ENCODE measurements at places on chromosomes 7 and 10.

- DNase-seq = no peak
Observed at GRCh38 chr10:33698033-33698432, 363.6 kb upstream of the NRP1 start.

DNA sequence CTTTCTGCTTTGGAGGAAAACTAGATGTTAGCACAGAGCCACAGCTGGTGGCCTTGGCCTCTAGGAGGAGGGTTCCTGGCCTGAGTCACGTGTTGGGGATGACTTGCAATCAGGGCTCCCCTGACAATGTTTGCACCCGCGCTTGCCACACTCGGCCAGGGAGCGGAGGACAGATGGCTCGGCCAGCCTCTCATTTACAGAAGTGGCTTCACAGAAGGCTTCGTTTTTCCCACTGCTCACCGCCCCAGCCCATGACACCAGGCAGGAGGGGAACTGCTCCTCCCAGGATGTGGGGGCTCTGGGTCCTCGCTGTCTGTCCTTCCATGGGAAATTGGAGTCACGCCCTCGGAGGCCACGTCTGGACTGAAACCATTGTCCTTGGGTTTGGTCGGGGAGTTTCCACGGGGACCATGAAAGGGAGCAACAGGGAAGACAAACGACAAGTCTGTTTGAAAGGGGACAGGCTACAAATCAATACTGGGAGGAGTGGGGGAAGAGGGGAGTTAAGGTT lies 49.6 kb upstream of the UBE3C start:
- no peak for DNase-seq

DNA sequence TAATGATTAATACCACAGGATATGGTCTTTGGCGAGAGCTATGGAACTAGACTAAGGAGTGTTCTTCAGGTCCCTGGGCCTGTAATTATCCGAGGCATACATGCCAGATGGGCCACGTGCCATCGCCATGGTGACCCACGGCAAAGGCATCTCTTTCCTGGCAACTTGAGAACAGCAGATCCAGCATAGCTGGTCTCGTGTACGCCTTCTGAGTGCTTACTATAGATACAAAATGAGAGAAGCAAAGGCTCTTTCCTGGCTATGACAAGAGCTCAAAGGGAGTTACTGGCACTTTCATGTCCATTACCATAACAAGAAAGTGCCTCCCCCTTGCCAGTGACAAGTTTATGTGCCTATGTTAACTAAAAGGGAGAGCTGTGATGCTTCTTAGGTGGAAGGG lies 26.0 kb upstream of the GLI3 start:
- DNase-seq = no peak

DNA sequence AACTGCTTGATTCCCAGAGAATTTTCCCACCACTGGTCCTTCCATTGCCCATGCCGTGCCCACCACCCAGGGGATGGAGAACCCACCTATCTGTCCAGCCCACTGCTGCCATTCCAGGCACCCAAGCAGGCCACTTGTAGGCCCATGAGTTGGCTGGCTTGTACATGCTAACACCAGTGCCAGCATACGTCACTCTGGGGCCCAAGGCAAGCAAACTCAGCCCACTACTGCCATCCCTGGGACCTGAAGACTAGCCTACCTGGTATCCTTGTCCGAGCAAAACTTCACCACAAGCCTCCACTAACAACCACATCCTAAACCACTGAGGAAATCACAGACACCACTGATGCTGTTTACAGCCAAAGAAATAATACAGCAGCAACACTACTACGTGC lies 44.7 kb upstream of the CDK6 start:
- DNase-seq = no peak

DNA sequence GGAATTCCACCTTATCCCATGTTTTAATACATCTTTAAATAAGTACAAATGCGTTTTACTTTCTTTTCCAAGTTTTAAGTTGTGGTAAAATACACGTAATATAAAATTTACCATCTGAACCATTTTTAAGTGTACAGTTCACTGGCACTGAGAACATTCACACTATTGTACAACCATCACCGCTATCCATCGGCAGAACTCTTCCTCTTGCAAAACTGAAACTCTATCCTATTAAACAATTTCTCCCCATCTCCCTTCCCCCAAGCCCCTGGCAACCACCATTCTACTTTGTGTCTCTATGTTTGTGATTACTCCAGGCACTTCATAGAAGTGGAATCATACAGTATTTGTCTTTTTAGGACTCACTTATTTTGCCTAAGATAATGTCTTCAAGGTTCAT lies 33.8 kb downstream of the HIP1 start:
- no peak for DNase-seq

- no peak for DNase-seq
Observed at GRCh38 chr7:155811895-155812761, at the start of gene SHH. Gene SHH, minus strand, starts transcription at chr7:155812463. Its CDS starts 341 bp downstream, at chr7:155812122.

- DNase-seq = no peak
Observed at GRCh38 chr10:87053577-87054181, 33.6 kb downstream of the FAM25A start.

DNA sequence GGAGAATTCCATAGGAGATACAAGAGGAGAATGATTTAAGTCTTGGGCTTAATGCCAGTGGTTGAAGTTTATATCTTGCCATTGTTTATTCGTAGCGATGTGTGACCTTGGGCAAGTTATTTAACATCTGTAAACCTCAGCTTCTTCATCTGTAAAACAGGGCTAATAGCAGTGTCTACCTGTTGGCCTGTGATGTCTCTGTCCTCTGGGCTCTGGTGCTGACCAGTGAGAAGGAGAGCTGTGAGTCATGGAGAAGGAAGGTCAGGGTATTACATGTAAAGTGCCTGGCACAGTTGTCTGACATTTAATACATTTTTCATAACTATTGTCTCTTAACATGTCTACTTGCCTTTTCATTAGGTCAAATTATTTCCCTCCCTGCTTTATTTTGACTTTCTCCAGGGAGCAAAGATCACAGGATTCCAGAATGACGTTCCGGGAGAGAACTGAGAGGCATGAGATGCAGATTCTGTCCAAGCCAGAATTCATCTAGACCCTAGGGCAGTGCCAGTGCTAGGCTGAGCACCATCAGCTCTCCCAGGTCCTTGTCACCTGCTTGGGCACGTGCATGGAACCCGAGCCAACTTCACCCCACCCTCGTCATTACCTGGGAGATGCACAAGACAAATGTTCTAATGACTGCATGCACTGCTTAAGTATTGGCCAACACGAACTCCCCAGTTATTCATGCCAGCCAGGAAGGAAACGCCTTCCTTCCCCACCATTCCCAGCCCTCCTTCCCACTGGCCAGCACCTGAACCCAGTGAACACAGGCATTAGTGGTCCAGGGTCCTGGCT lies 187.9 kb downstream of the DPY19L1 start:
- no peak for DNase-seq

DNA sequence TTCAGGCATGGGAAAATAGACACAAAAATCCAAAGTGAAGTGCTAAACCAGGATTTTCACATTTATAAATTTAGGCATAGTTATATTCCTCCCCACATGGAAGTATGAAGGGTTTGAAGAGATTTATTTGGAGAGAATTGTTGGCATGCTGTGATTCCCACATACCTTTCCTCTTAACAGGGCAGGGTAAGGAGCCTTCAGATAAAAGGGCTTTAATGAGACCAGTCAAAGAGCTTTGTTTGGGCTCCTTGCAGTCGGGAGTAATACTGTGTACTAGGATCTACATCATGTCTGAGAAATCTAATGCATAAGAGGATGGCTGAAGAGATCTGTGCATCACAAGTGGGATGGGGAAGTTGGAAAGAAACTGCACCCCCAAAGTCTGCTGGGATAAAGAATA lies 140.8 kb upstream of the PTN start:
- DNase-seq = no peak

- no peak for DNase-seq
Observed at GRCh38 chr7:51140199-51141164, 176.1 kb downstream of the COBL start.

- no peak for DNase-seq
Observed at GRCh38 chr10:86434656-86435055, 68.1 kb upstream of the GRID1 start.

DNA sequence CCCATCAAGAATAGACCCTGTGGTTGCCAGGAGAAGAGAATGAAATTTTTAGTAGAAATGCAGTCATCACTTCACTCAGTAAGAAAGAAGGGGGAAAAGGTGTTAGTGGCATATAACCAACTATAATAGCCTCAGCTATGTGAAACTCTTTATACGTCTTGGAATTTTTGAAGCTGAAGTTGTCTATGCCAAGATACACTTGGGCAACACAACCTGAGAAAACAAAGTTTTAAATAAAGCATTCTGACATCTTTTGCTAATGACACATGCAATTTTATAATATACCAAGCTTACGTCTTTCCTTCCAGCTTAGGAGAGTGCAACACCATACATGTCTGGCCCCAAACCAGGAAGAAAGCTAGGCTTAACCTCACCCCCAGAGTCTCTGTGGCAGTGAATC lies 40.8 kb upstream of the ZNF438 start:
- no peak for DNase-seq

GRCh38 chr10:17805330-17805729 lies 3.8 kb upstream of the MRC1 start:
- DNase-seq = no peak

DNA sequence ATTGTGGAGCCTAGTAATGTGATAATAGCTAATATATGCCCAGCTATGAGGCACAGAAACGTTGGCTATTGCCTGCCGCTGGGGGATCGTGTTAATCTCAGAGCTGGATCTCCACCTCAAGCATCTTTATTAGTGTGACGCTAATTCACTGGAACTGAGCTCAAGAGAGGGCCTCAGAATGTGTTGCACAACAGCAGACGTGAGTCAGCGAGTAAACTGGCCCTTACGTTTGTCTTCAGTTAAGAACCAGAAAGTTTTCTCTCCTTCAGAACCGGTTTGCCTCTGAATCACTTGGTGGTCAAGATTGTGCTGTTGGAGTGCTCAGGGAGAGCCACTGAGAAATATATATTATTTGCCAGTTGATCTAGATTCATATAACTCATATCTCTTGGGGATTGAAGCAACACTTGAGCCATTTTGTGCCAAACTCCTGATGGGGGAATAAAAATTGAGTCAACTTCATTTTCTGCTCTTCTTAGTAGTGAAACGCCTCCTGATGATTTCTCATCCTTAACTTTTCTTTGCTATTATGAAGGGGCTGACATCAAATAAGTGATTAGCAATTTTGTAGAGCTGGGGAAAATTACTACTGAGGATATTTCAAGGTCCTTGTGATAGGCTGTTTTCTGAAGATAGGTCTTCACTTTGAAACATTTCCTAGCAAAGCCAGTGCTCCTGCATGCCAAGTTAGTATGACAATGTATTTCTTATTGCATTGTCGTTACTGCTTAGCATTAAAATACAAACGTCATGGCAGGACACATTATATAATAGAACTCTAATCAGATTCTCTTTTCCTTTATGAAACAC lies 22.3 kb downstream of the BZW2 start:
- no peak for DNase-seq

- no peak for DNase-seq
Observed at GRCh38 chr7:83204715-83205114, 42.0 kb upstream of the PCLO start.

DNA sequence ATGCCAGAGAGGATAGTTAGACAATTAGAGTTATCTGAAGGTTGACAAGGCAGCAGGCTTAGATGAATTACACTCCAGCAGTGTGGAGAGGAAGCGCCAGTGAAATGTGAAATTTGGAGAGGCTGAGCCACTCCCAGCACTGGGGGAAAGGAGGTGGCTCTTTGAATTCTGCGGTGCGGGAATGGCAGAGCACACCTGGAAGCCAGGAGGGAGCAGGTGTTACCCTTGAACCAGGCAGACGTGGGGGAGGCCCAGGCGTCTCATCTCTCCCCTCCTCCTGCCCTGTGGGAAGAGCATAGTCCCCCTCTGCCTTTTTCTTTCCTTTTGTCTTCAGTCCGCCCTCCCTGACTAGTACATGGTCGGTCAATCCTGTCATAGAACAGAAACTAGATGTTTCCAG lies 203.1 kb downstream of the DPP6 start:
- DNase-seq = no peak

DNA sequence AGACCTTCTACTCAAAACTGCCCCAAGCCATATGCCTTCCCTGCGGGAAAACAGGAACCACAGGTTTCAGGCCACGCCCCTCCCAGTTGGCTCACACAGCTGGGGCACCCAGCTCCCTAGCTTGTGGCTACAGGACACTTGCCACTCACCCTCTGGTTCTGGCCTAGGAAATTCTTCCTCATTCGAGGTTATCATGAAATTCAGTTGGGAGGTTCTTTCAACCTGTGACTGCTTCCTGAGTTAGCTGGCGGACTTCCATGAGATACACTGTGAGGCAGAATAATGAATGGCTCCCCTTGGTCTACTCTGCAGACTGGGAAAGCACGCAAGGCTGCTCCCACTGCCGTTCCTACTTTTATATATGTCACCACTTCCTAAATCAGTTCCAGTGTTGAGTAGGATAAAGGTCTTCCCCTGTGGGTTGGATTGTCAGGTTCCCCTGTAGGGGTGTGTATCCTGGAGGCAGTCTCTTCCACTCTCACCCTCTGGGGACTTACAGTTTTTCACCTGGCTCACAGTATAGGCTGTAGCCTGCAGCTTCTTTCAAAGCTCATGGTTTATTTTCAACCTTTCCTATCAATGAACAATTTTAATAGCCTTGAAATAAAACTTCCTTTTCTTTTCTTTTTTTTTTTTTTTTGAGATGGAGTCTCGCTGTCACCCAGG lies 37.0 kb downstream of the GPR22 start:
- DNase-seq = no peak

DNA sequence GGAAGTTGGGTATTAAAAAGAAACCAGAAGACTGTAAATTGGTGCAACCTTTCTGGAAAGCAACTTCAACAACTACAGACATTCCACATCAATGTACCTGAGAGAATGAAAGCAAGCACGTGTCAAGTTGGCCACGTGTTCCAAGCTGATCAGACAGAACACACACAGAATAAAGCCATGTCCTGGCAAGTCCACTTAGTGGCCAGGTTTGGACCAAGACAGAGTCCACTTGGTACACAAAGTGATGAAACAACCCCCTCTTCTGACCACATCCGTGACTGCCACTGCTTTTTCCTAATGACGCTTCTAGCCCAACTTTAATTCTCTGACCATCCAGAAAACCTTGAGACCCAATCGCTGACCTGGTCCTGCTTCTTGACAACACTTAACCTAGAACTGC lies 109.4 kb downstream of the ABLIM1 start:
- peak; percentile 0 for DNase-seq

DNA sequence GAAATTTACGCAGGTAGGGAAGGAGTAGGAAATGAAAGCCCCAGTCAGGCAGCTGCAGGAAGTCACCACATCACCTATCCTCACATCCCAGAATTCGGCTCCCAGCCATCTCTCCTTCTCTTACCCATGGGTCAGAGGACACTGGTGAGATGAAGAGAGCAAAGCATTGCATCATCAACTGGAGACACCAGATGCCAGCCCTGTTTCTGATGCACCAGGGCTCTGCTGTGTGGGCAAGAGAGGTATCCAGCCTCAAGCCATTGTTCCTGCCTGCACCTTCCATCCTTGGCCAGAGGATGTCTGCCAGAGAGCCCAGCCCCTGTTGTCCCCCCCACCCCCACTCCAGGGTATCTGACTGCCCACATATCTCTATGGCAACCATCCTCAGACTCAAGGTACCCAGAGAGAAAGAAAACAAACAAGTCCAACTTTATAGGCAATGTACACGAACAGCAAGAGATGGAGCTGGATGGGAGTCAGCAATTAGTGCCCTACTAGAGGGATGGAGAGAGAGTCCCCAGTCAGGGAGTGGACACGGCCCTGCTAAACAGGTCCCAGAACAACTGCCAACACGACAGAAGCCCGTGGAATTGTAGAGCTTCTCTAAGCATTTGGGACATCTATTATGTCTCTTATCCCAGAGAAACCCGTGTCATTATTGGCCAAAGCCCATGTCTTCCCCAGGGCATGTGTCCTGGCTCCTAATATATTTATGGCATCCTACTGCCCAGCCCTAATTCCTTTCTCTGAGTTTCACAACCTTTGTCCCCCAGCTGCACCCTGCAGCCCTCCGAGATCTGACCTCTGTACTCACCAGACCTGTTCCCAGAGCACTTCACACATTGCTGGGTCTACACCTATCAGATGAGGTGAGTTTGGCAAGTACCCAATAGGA lies 2.8 kb downstream of the CAMK2G start:
- DNase-seq = no peak

All from NCI-H2227 treated with DMSO at 0.1 percent for 48 hours (cell line).